ENCODE measurements at places on chromosomes 11 and 22.
A peak's percentile ranks its signal among the peaks of the same experiment; 100 is the strongest.

DNA sequence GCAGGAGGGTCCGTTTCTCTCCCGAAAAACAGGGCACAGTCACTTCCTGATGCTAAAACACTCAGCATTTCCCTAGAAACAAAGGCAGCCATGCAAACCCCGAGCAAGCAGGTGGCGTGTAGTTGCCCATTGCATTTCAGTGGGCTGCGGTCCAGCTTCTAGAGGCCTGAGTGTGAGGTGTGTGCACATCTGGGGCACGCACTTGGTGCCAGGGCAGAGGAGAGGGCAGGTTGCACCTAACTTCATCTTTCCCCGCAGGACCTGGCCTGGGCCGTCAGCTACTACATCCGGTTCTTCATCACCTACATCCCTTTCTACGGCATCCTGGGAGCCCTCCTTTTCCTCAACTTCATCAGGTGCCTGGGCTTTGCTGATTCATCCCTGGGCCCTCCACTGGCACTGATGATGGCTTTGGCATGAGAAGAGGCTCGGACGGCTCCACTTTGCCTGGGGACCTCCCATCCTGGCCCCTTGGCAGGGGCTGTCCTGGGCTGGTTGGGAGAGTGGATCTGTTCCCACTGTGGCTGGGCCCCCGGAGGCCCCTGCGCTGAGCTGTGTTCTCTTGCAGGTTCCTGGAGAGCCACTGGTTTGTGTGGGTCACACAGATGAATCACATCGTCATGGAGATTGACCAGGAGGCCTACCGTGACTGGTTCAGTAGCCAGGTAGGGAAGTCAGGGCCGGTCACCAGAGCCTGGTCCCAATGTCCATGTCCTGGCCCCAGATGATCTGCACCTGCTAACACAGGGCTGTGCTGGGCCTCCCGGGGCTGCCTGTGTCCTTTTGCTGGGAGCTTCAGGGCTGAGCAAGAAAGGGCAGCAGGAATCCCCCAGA is 28.4 kb downstream of the FADS3 start:
- DNase-seq, result no peak

- DNase-seq, result no peak
Observed at GRCh38 chr11:68601147-68601546, 83.2 kb upstream of the GAL start.

GRCh38 chr22:44916281-44917231 is 93.2 kb downstream of the PHF21B start:
- no peak for DNase-seq

DNA sequence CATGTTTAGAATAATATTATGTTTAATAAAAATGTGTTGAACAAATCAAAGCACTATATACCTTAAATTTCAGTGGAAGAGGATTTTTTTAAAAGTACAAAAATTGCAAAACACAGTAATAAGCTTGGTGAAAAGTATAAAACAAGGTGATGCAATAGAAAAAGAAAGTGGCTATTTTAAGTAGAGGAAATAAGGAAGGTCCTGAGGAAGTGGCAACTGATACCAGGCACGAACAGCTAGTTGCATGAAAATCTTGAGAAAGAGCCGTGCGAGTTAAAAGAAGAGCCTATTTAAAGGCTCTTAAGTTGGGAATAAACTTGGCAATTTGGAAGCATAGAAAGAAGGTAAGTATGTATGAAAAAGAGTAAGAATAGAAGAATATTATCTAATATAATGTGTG is 1679.3 kb downstream of the LRRC4C start:
- DNase-seq, result no peak

GRCh38 chr11:83371489-83371888 is 85.3 kb upstream of the CCDC90B start:
- DNase-seq, result no peak

GRCh38 chr22:26642465-26643417 is 14.6 kb upstream of the MIAT start:
- DNase-seq, result peak; percentile 77

DNA sequence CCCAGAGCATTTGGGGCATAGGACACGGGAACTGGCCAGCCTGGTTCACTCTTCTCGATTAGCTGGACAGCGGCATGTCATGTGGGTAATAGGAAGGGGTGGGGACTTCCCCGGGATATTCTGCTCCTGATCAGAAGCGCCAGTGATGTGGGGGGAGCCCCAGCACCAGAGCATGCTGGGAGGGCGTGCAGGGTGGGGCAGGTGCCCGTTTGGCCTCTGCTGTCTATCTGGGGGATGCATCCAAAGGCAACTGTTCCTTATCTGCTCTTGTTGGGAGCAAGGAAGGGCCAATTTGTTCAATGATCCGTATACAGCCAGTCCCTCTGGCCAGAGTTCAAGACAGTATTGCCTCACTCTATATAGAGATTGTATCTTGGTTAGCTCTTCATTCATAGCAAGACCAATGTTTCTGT is 43.6 kb downstream of the PPARA start:
- DNase-seq, result no peak
